Activated CD4-positive, alpha-beta T cell treated with anti-CD3 and anti-CD28 coated beads for 24 hours (primary cell): ENCODE measurements at places on chromosomes 1 and 21.

DNA sequence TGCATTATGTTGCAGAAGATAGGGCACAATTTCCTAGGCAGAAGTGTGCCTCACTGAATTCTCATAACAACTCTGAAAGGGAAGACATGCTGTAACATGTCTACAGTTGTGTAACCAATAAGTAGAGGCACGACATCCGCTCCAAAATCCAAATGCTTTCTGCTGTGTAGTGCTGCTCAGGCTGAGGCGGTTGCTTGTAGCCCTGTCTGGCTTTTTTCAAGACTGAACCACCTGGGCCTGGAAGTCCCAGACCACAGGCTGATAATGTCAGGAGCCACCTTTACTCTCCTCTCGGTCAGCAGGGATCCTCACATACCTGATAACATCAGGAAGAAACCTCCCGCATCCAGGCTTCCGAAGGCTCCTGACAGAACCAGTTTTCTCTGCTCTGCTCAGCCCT, 10.9 kb downstream of the AKNAD1 start:
- no peak for DNase-seq

DNA sequence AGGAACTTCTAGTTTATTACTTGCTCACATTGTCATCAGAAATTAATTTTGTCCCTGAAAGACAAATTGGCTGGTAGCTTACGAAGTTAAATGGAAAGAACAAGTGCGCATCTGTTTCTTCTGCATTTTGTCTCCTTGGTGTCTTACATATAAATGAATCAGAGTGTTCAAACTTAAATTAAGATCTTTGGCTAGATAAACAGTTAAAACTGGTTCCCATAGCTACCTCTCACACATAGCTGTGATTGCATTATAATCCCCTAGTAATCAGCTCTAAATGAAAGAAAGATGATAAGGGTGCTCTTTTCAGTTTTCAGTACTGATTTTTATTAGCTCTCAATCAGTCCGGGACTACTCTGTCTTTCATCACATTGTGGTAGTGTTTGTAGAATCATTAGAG, 124.2 kb upstream of the LMO4 start:
- no peak for DNase-seq

DNA sequence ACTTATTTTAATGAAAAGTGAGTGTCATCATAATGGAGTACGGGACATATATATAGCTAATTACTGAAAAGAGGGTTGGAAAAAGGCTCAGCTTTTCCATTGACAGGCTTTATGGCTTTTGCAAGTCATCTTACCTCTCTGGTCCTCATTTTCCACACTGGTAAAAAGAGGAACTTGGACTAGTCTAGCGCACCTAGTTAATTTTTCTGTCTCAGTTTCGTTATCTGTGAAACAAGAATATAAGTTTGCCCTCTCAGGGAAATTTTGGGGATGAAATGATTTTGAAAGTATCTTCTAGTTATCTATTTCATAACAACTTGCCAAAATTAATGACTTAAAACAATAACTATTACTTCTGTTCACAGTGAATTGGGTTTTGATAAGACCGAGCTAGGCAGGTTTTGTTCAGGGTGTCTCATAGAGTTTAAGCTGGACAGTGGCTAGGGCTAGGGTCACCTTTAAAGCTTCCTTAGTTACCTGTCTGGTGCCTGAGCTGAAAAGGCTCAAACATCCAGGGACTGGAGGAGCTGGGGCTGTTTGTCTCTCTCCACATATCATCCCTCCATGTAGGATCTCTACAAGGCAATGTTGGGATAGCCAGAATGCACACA, 91.7 kb downstream of the TYW3 start:
- no peak for DNase-seq

GRCh38 chr1:234135501-234135900, 231.0 kb downstream of the SLC35F3 start:
- no peak for DNase-seq

DNA sequence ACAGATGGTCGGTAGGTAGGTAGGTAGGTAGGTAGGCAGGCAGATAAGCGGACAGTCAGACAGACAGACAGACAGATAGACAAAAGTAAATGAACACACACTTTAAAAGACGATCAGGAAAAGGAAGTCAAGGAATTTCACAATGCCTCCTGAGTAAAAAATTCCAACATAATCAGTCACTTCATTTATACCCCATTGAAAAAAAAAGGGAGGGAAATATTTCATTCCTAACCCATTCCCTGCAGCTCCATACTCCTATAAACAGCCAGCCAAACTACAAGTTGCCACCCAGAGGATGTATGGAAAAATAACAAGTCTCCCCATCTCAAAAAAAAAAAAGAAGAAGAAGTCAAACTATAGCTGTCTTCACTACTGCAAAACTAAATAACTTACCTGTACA, 43.4 kb downstream of the ZZZ3 start:
- DNase-seq: no peak

- DNase-seq: no peak
These were observed 89.0 kb downstream of the MACF1 start for GRCh38 chr1:39293375-39294070.
